ENCODE measurements at places on chromosomes 4 and X.

GRCh38 chrX:40031911-40032310 lies 65.8 kb downstream of the BCOR start:
- DNase-seq = no peak

DNA sequence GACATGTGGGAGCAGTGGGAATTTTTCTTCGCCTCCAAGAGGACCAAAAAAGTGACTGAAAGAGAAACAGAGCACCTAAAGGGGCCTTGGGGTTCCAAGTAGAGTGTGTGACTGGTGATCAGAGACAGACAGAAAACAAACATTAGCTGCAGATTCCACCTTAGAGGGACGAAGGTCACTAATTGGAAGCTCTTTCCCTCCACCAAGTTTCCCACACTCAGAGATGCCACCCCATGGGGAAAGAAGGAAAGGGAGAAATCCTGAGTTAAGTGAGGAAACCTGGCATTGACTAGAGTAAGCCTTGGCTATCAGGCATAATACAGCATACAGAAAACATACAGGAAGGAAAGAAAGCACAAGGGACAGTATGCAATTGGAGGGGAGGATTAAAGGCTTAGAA lies 90.9 kb downstream of the HNRNPD start:
- no peak for DNase-seq

- no peak for DNase-seq
Measured at GRCh38 chr4:100103671-100104070, 86.6 kb downstream of the DDIT4L start.

GRCh38 chr4:92634882-92635281 lies 331.1 kb downstream of the GRID2 start:
- DNase-seq = no peak
